NCI-H1092 (cell line): ENCODE measurements at places on chromosomes 7 and 10.

- peak; percentile 86 for DNase-seq
These were observed 115.1 kb downstream of the ICA1 start for GRCh38 chr7:8146788-8147413.

DNA sequence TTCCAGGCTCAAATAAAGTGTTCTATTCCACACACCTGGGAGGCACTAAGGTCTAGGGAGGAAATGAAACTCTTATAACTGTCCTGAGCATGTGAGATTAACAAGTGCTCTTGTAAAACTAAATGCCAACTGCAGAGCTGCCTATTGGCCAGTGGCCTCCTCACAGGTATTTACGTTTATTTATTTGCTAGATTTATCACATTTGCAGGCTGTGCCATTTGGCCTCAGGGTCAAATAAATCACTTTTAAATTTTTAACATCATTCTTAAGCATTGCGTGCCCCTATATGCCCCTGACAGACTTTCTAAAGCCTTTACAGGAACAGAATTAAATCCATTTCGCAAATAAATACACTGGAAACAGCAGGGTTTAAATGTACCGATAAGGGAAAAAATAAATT lies 381.8 kb upstream of the NFE2L3 start:
- no peak for DNase-seq

GRCh38 chr10:88493691-88494483 lies 89.2 kb downstream of the RNLS start:
- no peak for DNase-seq

GRCh38 chr10:70829543-70829942 lies 13.8 kb downstream of the SGPL1 start:
- DNase-seq: no peak

DNA sequence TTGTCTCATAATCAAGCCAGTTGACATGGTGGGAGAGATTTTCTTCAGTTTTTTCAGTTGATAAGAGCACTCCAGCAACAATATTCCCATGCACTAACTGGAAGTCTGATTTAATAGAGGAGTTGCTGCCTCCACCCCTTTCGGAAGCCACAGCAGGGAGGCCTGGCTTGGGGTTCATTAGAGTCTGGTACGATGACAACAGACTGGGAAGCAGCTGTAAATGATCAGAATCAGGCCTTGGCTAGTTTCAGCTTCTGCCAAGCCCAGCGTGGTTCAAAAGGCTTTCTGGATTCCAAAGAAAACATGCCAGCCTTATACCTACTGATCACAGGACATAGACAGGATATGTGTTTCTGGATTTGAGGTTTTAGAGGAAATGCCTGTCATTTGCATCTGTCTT lies 274.0 kb downstream of the CSTF2T start:
- no peak for DNase-seq

GRCh38 chr7:157584420-157584819 lies 247.6 kb downstream of the DNAJB6 start:
- DNase-seq: no peak

- no peak for DNase-seq
These were observed 173.7 kb upstream of the PRPS1L1 start for GRCh38 chr7:18201350-18201749.
